ENCODE measurements at places on chromosomes 7 and 10. TPM values are rescaled to one million over a fixed set of nuclear protein-coding genes. Genes with fewer than 3 reads are reported as not detected.

GRCh38 chr10:57880446-57881227 is 387.1 kb downstream of the IPMK start:
- no peak for DNase-seq

- DNase-seq = no peak
Measured at GRCh38 chr7:36942955-36943354, 218.7 kb upstream of the AOAH start.

- DNase-seq = peak; percentile 100
Measured at GRCh38 chr10:70693619-70694335, 21.5 kb downstream of the ADAMTS14 start.

GRCh38 chr10:110044681-110045080 is 36.9 kb downstream of the ADD3 start:
- no peak for DNase-seq

GRCh38 chr10:60394446-60394845 is 4.8 kb upstream of the ANK3 start:
- no peak for DNase-seq

DNA sequence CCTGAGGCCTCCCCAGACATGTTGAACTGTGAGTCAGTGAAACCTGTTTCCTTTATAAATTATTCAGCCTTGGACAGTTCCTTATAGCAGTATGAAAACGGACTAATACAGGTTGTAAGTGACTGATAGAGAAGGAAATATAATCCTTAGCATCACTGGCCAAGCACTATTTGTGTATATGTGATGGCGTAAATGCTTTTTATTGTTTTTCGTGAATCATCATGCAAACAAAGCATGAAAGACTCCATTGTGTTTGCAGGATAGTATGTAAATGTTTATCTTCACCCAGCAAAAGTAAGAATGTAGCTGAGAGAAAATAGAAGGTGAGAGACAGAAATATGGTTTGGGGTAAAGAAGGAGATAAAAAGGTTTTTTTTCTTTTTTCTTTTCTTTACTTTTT is 92.5 kb upstream of the LRGUK start:
- no peak for DNase-seq

- DNase-seq = no peak
Measured at GRCh38 chr10:29802171-29802570, 167.4 kb upstream of the SVIL start.

- DNase-seq = peak; percentile 94
Measured at GRCh38 chr10:33216661-33217427, 117.6 kb downstream of the NRP1 start.

DNA sequence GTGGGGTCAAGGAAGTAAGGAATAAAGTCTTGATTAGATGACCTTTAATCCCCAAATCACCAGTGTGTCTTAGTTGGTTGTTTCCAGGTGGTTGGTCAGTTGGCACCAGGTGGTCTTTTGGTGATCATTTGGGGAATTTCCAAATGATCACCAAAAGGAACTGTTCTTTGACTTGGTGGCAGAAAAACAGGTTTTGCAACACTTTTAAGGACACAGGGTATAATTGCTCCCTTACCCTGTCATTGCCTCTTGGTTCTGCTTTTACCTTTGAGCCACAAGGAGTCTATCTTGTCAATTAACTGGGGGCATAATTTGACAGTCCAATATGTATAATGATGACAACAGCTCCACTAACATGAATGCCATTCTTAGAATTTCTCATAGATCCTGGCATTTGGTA is 104.2 kb downstream of the ADK start:
- no peak for DNase-seq

FAM107B gene
- total RNA-seq = 33.1 TPM

ITIH2 gene
- total RNA-seq = not detected

RBP3 gene
- total RNA-seq = not detected

SLC18A2 gene
- total RNA-seq = not detected

OLAH gene
- not detected for total RNA-seq

GNG11 gene
- 265 TPM for total RNA-seq

MOSPD3 gene
- total RNA-seq = 28.7 TPM

SPRN gene
- total RNA-seq = not detected

TCF7L2 gene
- total RNA-seq = 2.1 TPM

SUN3 gene
- total RNA-seq = not detected

ITPRID1 gene
- not detected for total RNA-seq

ZPBP gene
- total RNA-seq = not detected
